NCI-H2171 (cell line): ENCODE measurements at places on chromosomes 4 and X.
A peak's percentile ranks its signal among the peaks of the same experiment; 100 is the strongest.

- DNase-seq: no peak
Measured at GRCh38 chrX:43976205-43976604, 3.0 kb upstream of the NDP start.

DNA sequence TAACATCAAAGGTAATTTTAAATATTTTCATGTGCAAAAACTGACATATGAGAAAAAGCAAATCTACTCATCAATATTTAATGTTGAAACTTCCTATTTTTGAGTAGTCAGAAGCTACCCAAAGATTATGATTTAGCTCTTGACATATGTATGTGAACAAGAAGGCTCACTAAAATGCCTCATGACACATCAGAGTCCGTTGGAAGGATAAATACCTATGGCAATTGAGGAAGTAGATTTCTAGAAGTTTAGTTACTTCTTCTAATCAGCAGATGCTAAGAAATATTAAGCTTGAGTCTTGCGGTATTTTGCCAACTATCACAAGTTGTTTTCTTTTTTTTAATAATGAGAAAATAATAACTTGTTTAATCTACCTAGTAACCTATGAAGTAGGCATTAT lies 55.3 kb downstream of the MSL3 start:
- DNase-seq: no peak

DNA sequence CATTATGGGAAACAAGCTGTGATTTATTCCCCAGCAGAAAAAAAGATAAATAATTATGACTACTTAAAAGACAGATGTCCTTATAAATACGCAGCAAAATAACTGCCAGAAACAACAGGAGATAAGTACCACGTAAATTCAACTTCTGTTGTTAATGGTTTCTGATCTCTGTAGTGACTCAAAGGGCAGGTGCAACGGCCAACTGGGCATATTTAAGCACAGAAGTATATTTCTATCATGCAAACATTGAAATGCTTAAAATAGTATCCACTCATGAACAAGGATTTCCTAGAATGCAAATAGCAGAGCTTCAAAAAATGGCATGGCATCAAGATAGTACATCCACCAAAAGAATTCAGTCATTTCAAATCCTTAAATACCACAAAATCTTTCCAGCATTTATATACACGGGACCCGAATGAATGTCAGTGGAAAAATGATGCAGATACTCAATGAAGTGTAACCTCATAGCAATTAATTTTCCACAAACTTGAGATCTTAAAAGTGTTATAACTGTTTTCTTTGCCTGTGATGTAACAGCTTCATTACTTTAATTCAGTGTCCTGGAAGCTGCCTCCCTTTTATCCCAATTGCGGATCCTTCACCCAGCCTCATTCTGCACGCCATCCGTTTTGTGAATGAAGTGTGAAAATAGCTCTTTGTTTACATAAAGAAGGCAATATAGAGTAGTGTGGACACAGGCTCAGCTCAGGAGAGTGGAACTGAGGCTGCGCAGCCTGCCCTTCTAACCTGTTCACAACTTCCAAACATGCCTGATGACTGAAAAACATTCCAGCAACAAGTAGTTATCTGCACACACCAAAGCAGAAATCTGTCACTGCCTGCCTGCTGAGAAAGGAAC lies 10.2 kb downstream of the PDGFC start:
- DNase-seq: no peak

- DNase-seq: no peak
Measured at GRCh38 chrX:15314472-15314871, 968 bp downstream of the ASB11 start.

GRCh38 chr4:136150046-136150445 lies 1382.2 kb downstream of the PCDH18 start:
- no peak for DNase-seq

DNA sequence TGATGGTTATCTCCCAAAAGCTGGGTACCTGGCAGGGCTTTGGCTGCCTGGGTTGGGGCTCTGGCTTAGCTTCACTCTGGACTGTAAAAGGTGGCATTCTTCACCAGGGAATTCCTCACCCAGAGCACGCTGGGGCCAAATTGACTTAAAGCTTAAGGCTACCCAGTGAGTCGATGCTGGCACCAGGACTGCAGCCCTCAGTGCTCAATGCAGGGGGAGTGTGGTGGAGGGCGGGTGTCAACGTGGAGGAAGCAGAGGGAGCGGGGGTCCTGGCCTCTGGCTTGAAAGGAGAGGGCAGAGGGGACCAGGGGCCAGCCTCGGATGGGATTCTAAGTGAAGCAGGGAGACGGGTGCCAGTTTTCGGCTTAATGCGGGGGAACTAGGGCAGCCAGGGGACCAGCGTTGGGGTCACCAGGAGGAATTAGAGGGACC lies 446 bp upstream of the FAM50A start:
- no peak for DNase-seq

- DNase-seq: no peak
Measured at GRCh38 chr4:138178566-138178965, 63.6 kb downstream of the SLC7A11 start.

DNA sequence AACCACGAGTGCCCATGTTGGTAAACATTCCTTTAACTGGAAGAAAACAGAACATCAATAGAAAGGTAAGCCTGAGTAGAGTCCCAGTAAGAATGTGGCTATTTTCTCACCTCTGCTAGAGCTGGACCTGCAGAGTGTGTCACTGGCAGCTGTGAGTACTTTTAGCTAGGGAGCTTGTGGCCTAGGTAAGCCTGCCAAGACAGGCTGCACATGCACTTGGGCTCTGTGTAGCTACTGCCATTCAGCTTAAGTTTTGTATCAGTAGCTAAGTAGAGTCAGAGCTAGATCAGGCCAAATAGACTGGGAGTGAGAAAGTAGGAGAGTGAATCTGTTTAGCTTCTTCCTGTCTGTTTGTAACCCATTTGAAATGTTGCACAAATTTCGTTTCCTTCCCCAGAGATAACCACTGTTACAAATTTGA lies 35.3 kb downstream of the RBPJ start:
- no peak for DNase-seq

- no peak for DNase-seq
Measured at GRCh38 chr4:84924434-84924833, 42.1 kb downstream of the WDFY3 start.

GRCh38 chr4:3531318-3531878 lies 824 bp downstream of the LRPAP1 start:
- DNase-seq: no peak

DNA sequence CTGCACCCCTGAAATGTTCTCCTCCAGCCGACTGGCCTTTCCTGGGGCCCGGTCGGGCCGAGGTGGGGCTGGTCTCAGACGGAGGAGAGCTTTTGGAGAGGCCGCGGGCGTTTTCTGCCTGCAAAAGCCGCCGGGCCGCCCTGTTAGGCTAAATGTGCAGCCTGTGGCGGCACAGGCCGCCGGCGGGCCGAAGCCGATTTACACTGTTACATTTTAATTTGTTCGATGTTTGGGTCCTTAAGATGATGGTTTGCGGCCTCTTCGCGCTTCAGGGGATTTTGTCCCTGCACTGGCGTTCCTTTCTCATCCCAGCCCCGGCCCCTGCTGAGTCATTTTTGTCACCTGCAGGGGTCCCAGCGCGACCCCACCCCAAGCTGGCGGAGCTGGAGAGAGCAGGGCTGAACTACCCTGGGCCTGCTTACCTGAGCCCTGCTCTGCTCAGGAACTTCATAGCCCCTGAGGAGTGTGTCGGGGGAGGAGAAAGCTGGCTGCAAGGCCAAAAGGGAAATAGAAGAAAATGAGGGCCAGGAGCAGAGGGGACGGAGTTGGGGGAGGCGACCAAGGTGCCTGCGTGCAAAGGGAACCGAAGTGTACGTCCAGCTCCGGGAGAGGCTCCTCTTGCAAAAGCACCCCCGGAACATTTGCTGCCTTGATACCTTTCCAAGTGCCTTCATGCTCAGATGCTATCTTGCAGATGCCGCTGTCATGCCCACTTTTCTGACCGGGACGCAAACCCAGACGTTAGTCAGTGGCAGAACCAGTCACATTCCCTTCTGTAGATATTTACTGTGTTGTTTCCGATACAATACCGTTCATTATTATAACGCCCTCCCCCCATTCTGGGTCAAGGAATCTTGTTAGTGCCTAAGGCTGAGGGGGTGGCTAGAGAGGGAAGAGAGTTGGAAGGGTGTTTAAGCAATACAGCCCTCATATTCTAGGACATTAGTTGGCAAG lies 977 bp upstream of the RBBP7 start:
- DNase-seq: no peak

GRCh38 chr4:48361012-48361400 lies 19.7 kb downstream of the SLAIN2 start:
- no peak for DNase-seq

DNA sequence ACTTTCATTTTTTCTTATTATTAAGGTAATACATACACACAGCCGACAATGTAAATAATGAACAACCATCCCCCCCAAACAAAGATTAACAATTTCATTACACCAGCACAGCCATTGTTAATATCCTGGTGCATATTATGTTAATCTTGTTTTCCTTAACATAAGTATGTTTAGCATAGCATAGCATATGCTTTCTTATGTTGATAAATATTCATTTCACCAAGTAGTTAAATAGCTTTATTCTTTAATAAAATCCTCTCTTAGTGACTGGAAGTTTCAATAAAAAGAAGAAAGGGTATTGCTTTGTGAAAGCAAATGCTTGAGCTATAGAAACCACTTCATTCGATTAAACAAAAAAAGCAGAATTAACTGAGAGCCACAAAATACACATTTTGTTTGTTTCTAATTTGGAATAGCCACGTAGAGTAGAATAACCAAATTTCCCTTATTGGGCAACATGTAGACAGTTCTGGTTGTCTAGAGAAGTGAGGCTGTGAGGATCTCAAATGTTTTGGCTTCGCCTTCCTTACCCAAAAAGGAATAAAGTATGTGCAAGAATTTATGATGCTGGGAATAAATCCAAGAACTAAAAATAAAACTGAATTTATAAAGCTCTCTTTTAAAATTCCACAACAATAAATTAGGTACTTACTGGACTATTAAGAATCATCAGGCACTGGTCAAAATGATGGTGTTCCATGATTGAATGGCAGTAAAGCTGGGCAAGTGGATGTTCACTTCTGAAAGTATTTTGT lies 118.0 kb downstream of the PDE5A start:
- no peak for DNase-seq

DNA sequence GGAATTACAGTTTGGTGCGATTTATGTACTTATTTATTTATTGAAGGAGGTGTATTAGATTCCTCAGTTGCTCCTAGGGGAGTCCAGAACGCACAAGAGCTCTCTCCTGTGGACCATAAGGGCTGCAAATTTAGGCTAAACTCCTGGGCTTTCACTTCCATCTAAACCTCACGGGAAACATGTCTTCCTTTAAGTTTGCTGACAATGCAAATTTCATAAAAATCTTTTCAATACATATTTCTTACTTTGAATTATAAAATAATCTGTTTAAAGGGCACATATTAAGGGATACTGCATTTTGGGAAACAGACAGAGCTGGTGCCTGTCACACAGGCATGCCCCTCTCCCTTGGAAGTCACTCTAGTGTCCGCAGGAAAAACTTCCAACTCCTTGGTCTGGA lies 438.0 kb upstream of the CPEB2 start:
- no peak for DNase-seq

DNA sequence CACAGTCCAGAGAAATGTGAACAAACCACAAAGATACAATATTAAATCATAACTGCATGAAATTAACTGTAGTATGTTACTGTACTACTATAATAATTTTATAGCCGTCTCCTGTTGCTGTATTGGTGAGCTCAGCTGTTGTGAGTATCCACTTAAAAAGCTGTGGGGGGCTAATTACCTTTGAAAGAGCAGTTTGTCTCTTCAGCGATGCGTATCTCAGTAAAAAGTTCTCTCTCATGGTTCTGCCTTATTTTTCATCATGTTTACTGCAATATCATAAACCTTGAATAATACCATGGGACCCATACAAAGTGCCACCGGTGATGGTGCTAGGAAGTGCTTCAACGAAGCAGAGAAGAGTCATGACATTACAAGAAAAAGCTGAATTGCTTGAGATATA lies 8.4 kb upstream of the MSMO1 start:
- DNase-seq: no peak

- no peak for DNase-seq
Measured at GRCh38 chrX:52341493-52341892, 27.3 kb upstream of the XAGE2 start.

DNA sequence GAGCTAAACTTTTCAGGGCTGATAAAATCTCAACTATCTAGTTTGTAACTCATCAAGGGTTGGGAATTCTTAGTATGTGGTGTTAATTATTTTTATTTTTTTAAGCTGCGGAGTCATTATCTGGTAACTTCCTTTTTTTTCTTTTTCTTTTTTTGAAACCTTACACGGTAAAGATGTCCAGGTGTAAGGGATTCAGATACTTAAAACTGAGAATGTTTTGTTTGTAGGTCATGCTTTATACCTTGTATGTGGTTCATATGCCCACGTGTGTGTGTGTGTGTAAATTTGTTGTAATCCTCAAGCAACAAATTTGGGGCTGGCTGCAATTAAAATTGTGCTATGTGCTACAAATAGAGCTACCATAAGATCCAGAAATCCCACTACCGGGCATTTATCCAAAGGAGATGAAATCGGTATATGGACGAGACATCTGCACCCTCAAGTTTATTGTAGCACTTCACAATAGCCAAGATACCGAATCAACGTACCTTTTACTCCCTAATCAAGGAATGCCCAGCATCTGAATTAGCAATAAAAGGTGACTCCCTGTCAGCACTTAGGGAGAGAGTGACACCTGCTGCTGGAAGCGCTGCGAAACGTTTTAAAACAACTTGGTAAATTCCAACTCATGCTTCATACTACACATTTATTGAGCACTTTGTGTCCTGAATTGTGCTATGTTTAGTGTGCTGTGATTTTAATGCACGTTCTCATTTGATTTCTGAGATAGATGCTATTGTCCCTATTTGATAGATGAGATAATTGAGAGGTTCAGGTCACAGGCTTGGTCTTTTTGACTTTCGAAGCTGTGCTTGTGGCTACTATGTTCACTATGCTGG lies 16.1 kb downstream of the MSMO1 start:
- DNase-seq: peak; percentile 0

DNA sequence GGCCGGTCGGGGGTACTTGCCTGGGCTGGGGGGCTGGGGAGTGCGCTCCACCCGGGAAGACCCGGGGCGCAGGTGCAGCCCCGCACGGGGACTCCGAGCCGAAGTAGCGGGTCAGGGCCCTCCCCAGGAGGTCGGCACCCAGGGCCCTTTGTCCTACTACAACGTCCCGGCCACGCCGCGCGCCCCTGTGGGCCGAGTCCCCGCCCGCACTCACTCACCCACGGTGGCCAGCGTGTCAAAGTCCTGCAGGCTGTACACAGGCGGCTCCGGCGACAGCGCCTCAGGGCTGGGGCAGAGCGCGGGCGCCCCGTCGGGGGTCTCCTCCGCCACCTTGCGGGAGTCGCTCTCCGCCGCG lies 602 bp downstream of the PRKX start:
- DNase-seq: no peak
